Activated naive CD4-positive, alpha-beta T cell treated with anti-CD3 and anti-CD28 coated beads, Interleukin-2, amount 50 U/mL, for 72 hours (primary cell): ENCODE measurements at places on chromosomes 11 and 22. TPM values are rescaled to one million over a fixed set of nuclear protein-coding genes. Genes with fewer than 3 reads are reported as not detected.

Gene ENTHD1
- total RNA-seq: 1.5 TPM

Gene KRTAP5-2
- not detected for total RNA-seq

Gene GDPD4
- not detected for total RNA-seq

Gene TMEM126A
- total RNA-seq: 36.5 TPM
